ENCODE measurements at places on chromosomes 6 and 20.

GRCh38 chr20:62243106-62243505, 4.8 kb downstream of the OSBPL2 start:
- DNase-seq: no peak

DNA sequence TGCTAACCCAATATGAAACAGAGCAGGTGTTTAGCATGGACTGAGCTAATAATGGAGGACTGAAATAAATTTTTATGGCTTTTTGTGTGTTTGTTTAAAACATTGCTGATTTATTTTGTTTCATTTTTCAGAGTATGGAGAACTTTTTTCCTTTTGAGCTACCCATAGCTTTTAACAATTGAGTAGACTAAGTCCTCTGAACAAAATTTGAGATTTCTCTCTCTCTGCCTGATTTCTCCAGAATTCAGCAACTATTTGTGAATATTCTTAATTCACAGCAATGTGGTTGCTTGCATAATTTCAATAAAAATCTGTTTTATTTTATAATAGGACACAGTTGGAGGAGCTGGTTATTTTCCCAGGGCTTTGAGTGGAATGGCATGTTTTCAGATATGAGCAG, 103.7 kb downstream of the TPBG start:
- DNase-seq: no peak

GRCh38 chr20:49028684-49029083, 17.4 kb upstream of the CSE1L start:
- DNase-seq: no peak

DNA sequence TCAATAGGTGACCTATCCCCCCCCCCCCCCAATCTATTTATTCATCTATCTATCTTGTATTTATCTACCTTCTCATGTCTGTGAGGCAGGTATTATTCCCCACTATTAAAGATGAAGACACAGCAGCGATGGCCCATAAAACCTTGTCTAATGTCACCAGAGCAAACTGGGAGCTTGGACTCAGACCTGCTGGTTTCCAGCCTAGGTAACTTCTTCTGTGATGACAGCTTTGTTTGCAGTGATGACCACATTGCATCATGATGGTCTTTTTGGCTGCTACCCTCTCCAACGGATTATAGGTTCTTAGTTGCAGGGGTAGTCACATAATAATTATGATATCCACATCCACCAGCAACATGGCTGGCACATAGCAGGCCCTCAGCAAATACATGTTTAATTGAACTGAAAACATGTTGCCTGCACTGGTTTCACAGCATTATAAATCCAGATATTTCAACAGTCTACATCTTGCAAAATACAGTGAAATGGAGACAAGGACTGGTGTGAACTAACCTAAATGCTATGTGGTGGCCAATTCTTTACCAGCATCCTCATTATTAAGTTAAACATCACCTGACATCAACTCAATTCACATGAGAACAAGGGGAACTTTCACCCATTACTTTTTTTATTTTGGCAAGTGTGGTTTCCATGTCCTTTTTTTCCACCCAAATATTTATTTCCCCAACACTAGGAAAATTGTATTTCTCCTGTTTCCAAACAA, 712.5 kb upstream of the NRSN1 start:
- no peak for DNase-seq

DNA sequence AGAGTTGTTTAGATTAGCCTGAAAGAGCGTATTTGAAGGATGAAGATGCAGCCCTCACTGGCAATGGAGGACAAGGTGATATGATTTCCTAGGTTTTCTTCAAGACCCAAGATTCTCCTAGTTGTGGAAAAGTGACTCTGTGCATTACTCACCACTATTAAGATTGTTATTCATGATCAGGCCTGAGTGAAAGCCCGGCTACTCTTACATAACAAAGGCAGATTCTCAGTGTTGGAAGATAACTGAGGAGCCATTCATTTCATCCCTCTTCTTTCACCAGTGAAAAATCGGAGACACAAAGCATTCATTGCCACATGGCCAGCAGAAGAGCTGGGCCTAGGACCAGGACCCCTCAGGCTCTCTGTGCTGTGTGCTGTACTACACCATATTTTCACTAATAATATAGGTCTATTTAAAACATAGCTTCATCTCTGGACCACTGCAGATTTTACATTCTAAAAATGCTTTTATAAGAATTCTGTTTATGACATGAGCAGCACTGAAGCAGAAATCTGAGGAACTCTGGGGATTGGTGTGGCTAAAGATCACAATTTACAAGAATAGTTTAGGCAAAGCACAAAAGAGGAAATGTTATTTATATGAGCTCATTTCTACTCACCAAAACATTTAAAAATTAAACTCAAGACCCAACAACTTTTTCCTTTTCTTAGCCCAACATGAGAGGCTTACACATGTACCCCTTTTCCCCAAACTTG, 181.9 kb upstream of the CCN2 start:
- no peak for DNase-seq

Measured in CD4-positive, alpha-beta T cell treated with Interleukin-15 for 1 hour (primary cell).